ENCODE measurements at places on chromosomes 1 and 21.

DNA sequence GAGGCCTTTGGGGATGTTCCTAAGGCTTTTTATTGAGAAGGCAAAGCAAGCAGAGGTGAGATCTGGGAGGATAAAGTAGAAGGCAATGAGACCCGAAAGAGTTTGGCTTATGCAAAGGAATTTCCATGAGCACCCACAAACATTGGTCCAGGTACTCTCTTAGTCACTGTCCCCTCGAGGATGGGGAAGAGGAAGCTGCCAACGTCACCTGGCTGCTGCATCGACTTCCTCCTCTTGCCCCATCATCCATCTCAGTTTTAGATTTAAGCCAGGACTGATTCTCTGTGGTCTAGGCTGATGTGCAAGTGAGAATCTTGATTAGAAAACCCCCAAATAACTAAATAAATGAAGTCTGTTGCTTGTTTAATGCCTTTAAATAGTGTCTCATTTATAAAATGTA lies 28.7 kb downstream of the RUNX1 start:
- peak; percentile 27 for DNase-seq

DNA sequence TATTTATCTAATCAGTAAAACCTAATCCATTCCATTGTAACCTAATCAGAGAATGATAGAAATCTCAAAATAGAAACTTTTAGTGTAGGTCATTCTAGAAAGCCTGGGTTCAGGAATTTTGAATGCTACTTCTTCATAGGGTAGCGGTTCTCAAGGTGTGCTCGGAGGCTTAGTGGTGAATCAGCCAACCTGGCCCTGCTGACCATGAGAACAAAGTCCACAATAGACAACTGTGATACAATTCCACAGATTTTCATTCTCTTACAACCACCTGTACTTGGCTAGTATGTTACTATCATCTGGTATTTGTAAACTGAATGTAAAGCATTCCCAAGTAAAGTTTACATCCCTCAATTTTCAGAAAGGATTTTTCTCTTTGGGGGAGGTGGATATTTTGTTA lies 7.5 kb upstream of the PUM1 start:
- DNase-seq, result no peak

DNA sequence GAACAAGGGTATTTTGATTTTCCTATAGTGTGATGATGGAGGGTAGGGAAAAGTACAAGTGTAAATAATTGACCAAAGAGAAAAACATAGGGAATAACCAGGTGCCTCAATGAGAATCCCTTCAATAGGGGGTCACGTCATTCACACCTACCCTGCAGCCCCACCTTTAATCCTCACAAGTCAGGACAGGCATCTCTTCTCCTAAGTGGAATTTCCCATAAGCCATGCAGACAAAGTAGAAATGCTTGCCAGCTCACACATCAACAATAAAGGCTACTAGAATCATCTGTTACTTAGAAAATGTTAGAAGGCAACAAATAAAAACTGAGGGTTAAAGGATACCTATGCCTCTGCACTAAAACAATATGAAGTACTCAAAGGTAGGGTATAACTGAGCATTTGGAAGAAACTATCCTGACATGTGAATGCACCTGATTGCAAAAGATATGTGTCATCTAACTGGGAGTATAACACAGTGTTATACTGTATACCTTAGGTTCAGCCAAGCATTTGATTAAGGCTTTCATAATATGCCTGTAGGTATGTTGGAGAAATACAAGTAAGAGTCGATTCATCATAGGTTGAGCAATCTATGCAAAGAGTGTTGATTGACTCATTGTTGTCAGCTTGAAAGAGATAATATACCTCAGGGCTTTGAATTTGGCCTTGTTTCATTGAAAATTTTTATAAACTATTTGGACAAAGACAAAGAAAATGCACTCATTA lies 32.4 kb upstream of the ATP1A1 start:
- no peak for DNase-seq

DNA sequence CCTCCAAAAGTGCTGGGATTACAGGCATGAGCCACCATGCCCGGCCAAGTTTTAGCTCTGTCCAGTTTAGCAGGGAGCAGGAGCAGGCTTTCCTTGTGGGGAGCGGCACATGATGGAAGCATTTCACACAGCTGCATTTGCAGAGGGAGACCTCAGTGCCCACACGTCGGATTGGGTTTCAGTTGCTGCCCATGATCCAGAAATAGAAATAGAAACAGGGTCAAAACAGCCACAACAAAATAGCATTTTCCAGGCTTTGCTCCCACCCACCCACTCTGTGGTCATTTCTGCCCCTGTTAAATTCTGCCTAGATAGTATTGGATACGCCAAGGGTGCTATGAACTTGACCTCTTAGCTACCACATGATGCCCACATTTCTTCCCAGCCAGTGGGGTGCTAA lies 128.4 kb downstream of the CNIH3 start:
- no peak for DNase-seq

- DNase-seq, result no peak
These were observed 121.3 kb downstream of the SEC16B start for GRCh38 chr1:177848577-177848976.

- DNase-seq, result no peak
These were observed 146.9 kb downstream of the SLC30A10 start for GRCh38 chr1:219781491-219781890.

GRCh38 chr1:207067185-207067584 lies 14.1 kb downstream of the PFKFB2 start:
- no peak for DNase-seq

DNA sequence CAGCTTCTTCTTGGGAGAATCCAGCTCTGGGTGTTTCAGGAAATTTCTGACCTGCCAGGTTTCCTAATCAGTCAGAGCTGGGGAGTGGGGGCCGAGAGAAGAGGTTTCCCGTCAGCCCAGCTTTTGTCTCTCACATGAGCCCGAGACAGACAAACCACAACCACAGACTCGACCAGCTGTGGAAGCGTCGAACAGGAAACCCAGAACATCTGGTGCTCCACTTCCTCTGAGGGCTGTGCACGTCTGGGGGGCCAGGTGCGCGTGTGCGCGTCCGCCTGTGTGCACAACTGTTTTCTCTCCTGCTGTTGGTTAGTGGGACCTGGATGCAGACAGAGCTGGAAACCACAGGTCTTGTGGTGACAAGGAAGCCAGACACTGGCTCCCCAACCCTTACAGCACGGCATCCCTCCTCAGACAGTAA lies 113.0 kb upstream of the SLC25A33 start:
- peak; percentile 57 for DNase-seq

Measured in stimulated activated CD8-positive, alpha-beta memory T cell treated with anti-CD3 and anti-CD28 coated beads, Interleukin-12 subunit alpha, Interleukin-12 subunit beta, amount 100 ng/mL, for 1 hour (primary cell).